ENCODE measurements at places on chromosomes 7 and 10.

DNA sequence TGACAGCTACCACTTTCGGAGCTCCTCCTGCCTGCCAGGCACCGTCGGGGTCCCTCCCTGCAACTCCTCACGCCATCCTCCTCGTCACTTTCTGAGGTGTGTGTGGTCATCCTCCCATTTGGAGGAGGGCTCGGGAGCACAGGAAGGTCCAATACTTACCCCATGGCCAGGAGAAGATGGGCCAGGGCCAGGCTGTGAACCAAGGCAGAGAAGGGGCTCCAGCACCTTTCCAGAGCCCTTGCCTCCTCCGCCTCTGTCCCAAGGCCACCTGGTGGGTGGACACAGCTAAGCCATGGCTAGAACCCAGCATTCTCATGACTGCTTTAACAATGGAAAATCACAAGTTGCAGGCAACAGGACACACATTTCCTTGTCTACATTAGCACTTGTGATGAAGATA lies 215.5 kb downstream of the TCERG1L start:
- DNase-seq = peak; percentile 32

DNA sequence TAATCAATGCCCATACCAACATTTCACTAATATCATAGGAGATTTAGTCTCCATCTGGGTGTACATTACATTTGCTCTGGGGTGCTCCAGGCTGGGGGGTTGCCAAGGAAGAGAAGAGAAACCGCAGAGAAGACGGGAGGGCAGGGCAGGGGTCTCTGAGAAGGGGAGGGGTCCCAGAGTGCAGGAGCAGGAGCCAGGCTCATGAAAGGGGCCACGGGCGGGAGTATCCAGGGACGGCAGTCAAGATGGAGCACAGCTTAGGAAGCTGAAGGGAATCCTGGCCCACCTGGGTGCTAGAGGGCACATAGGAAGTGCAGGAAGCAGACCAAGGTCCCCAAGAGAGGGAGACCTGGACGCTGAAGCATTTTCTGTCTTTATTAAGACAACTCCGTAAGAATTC lies 2.2 kb downstream of the LEP start:
- no peak for DNase-seq

- no peak for DNase-seq
These were observed 190.9 kb upstream of the PITRM1 start for GRCh38 chr10:3363311-3364045.

DNA sequence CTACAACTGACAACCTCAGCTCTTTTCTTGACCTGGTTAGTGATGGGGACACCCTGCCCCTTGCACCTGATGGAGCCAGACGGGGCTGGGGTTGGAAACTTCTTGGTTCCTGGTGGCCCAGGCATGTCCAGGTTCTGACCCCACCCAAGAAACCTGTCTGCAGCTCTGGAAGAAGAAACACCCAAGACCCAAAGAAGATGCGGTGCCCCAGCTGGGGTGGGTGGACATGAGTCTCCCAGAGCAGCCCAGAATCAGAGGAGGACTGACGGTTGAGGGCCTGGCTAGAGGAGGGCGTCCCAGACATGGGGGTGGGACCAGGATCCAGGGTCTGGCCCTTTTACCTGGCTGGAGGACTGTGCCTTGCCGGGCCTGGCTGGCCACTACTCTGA lies 202.4 kb downstream of the GLRX3 start:
- no peak for DNase-seq

DNA sequence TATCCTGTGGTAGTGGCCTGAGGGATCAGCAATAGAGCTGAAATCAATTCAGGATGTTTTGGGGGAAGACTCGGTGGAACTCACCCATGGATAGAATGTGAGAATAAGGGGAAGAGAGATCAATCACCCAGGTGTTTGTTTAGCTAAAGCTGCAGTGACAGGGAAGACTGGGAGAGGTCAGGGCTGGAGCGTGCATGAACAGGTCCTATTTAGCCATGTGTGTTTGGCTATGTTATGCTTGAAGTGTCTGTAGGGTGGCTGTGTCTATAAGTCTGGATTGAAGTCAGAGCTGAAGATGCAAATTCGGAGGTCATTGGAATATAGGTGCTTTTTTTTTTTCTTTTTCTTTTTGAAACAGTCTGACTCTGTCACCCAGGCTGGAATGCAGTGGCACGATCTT lies 4.6 kb downstream of the ATP6V1F start:
- DNase-seq = no peak

DNA sequence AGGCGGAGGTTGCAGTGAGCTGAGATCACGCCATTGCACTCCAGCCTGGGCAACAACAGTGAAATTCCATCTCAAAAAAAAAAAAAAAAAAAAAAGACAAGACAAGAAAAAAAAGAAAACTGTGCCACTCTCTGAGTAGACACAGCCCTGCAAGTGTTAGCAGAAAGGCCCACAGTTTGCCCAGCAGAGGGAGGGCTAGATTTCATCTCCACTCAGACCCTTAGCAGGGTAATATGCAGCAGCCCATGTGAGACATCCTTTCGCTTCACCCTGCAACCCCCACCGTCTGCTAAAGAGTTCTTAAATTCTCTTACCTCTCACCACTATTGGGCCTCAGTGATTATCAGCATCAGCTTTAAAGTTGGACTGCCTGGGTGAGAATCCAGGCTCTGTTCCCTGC lies 38.2 kb downstream of the CTNNA3 start:
- no peak for DNase-seq

DNA sequence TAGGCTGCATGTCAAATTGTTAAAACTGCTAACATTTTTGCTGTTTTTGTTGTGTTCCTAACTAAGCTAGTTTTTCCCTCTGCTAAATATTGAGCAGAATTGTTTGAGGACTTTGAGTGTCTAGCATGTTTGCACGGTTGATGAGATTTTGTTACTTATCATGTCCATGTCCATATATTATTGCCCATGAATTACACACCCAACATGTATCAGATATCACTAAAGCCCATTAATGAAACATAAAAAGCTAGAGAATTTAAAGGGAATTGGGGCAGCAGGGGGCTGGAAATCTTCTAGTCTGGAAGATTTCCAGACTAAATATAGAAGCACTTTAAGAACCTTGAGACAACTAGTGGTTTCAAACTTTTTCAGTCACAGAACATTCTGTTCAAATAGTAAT lies 197.7 kb downstream of the SNX10 start:
- no peak for DNase-seq
